Endothelial cell (in vitro differentiated cells): ENCODE measurements at places on chromosomes 5 and 9.

DNA sequence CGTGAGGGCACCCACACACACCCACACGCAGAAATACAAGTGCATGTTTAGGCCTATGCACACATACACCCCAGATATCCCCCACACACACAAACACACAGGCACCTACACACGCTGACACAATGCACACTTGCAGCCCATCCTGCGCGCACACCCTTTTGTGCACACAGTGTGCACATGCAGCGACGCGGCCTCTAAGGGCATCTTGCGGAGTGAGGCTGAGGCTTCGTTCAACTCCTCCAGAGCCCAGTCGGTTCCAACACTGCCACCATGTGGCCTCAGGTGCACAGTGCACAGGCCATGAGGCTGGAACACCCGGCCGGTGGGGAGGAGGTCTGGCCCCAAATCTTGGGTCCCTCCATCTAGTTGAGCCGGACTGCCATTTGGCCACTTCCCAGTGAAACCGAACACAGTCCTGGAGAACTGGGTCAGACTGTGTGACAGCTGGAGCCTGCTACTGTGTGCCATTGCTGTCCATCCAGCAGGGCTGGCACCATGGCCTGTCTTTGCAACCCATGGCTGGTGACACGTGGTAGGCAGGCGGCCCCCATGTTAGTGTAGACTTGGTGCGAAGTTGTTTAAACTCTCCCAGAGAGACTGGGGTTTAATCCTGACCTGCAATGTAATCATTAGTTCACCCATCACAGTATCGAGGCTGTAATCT lies 97.7 kb upstream of the MVB12B start:
- peak; percentile 83 for DNase-seq

DNA sequence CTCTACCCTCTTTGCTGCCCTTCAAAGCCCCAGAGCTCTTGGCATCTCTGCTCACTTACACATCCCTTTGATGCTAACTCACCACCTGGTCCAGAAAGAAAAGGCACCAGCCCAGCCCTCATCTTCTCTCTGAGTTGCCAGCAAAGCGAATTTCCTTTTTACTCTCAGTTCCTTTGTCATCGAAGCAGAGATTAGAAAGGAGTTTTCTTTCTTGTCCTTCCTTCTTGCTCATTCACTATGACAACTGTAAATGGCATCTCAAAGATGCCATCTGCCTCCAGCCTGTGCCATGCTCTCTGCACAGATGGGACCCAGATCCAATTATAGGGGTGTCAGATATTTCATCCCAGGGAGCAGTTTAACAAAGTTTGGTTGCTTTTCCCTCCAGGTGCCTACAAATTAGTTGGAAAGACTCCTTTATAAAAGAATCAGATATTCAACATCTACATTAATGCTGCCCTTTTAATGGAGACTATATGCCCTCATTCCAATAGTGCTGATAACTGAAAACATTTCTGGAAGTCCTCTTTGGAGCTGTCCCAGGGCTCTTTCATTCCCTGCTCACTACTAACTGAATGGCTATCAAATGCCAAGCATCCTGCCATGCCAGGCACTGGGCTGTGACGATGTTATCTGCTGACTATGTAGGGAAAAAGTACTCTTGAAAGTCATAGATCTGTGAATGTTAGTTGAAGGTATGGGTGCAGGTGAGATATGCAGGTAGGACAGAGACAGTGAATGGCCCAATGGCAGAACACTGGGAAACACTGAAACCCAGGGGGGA lies 58.9 kb downstream of the SUSD1 start:
- no peak for DNase-seq

DNA sequence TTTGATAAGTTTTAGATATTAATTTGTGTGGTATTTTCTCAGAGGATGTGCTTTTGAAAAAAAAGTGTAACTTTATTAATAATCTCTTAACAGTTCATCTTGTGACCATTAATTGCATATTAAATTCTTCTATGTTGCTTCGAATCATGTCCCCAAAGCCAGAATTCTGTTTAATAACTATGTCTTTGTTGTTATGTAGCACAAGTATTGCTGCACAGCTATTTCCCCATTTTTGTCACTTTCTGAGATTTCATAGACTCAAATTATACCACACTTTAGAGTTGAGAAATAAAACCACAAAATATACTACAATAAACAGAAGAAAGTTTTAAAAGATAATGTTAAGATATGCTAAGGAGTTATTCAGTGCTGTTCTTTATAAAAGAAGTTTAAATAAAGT lies 2.8 kb downstream of the MEF2C start:
- no peak for DNase-seq

- no peak for DNase-seq
Observed at GRCh38 chr5:94623011-94623410, 4.5 kb downstream of the SLF1 start.

DNA sequence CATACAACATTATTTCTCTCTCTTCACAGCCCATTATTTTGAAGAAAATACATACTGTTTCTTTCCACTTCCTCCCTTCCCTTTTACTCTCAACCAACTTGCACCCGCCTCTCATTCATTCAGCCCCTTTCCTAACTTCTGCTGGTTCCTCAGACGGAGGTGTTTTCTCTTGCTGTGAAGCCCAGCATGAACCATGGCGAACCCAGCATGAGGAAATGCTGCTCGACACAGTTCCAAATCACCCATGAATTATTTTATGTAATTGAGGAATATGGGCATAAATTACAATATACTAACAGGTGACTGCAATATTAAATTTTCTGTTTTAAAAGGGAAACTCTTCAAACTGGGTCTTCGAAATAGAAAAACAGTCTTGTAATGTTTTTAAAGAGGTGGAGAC lies 124.8 kb downstream of the MEF2C start:
- DNase-seq: no peak

GRCh38 chr5:174282391-174282790 lies 236.9 kb downstream of the NSG2 start:
- no peak for DNase-seq

GRCh38 chr5:72799721-72800120 lies 16.7 kb upstream of the TNPO1 start:
- DNase-seq: no peak

GRCh38 chr5:34580983-34581382 lies 75.1 kb upstream of the RAI14 start:
- DNase-seq: no peak

GRCh38 chr5:103434057-103434456 lies 128.5 kb downstream of the NUDT12 start:
- no peak for DNase-seq

GRCh38 chr5:15995341-15996052 lies 184.1 kb downstream of the MARCHF11 start:
- no peak for DNase-seq

GRCh38 chr5:179451114-179451827 lies 99.1 kb upstream of the RUFY1 start:
- no peak for DNase-seq

- DNase-seq: no peak
Observed at GRCh38 chr5:33073881-33074327, 362.8 kb downstream of the NPR3 start.

- no peak for DNase-seq
Observed at GRCh38 chr9:136338511-136338910, 11.2 kb downstream of the GPSM1 start.

DNA sequence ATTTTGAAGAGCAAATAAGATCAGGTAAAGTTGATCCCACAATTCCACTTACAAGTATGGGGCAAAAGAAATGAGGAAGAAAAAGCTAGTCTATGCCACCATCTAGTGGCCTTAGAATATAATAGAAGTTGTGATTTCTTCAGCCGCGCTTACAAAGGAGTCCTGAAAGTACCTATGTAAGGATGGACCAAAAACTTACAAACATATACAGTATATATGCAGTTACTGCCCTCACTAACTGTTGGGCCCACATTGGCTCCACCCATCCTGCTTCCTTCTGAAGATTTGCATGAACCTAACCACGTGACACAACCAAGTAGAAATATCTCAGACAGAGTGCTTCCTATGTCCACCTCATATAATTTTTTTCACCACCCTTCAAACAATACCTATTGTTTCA lies 11.7 kb upstream of the OR13D1 start:
- DNase-seq: no peak

DNA sequence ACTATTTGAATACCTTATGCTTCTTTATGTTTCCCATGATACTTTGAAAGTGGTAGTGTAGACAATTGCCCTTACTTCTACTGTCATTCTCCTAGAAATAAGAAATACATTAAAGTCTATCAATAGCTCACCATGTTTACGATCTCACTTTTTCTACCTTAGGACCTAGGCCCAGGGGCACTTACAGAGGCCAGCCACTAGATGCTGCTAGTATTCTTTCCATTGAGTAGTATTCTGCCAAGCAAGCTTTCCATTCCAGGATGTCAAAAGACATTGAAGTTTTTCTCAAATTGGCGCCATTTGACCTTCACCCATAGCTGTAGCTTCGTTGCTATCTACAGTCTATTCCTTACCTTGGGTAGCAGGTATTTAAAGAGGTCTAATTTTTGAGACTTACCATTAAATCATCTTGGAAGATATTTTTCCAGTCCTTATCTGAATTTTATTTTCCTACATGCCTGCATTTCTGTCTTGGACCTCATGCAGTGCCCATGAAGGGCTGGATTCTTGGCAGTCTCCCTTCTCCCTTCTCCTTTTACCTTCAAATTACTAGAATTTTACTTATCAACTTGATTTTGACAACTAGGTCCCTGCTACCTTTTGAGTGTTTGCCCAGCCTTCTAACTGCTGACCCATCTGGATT lies 246.0 kb upstream of the NUDT12 start:
- DNase-seq: peak; percentile 47

DNA sequence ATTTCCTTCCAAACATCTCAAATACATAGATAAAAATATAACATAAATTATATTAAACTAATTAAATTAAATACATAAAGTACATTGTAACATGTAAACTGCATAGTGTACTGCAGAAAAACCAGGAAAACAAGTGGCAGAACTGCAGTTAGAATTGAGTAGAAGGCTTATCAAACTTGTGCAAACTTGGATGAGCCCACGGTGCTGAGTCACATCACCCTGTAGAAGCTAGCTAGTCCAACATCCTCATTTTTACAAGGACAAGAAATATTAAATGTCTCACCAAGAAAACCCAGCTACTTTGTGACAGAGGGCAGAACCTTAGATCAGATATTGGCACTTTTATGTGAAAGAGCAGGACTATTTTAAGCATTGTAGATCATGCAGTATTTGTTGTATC lies 807.9 kb upstream of the NUDT12 start:
- DNase-seq: no peak
